ENCODE measurements at places on chromosomes 2 and 18. TPM values are rescaled to one million over a fixed set of nuclear protein-coding genes. Genes with fewer than 3 reads are reported as not detected.

GRCh38 chr2:149904352-149905175 lies 317.0 kb upstream of the MMADHC start:
- H3K4me3 ChIP-seq, result no peak overlapping the region
- H3K4me1 ChIP-seq, result peaks cover 3% of the 10 kb centered on the region
- no peaks in the 10 kb centered on the region for H3K27me3 ChIP-seq

The PAIP2B gene
- 16.8 TPM for total RNA-seq

The PARD3B gene
- total RNA-seq, result 4.3 TPM

DNA sequence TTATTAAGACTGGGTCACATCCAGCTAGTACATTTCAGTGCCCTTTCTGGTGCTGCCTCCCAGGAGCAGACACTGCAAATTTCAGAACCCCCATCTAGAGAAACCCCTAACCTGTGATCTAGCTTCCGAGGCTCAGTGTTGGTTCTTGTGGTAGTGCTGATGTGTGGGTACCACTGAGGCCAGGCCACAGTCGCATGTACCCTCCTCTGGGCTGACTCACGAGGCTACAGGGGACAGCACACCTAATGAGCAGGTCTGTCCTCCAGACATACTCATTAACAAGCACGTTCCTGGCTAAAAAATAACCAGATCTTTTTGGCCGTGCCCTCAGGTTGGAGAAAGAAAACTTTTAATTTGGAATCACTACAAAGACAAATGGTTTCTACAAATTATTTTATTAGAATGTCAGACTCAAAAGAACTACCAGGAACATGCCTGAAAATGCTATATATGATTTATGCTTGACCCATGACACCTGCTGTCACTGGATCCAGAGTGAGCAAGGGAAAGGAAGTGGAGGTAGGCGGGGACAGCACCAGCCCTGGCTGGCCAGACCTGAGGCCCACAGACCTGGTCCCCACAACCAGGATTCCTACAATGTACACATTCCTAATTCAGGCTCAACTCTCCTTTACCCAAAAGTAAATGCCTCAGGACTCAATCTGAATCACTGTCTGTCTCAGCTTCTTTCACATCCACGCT lies 8.5 kb downstream of the CIAO1 start:
- no peaks in the 10 kb centered on the region for H3K4me1 ChIP-seq
- H3K27me3 ChIP-seq, result no peaks in the 10 kb centered on the region
- H3K4me3 ChIP-seq, result no peak overlapping the region

DNA sequence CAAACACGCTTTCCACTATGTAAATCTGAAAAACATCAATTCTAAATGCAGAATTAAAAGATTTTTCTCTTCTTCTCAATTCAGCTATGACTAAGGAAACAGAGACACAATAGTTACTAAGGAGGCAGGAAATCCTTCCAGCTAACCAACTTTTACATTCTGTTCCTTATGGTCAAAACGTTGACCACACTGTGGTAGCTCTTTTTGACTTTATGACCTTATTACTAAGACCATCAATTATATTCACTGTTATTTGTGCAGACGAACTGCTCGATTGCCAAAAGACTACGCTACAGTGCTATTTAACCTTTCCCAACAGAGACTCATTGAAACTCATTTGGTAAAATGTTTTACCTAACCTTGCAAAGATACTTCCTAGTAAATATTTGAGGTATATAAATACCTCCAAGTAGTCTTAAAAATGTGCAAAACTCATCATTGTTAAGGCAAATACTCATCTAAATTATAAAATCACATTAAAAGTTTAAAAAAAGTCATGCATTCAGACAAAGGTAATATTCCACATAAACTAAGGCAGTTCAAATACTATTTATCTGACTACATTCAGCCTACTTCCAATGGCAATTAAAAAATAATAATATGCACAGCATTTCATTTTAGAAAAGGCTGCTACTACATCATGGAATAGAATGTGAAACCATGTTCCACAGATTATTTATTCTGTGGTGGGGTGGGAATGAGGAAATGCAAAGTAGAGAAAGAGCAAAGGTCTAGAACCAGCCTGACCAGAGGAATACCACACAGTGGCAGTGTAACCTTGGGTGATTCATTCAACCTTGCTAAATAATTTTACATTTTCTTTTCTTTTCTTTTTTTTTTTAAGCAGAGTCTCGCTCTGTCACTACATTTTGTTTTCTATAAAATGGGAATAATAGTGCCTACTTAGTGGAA lies 139.9 kb downstream of the THADA start:
- H3K4me3 ChIP-seq, result no peak overlapping the region
- no peaks in the 10 kb centered on the region for H3K36me3 ChIP-seq
- no peak for DNase-seq
- no peaks in the 10 kb centered on the region for H3K27me3 ChIP-seq
- H3K27ac ChIP-seq, result no peak overlapping the region
- H3K4me1 ChIP-seq, result no peaks in the 10 kb centered on the region

DNA sequence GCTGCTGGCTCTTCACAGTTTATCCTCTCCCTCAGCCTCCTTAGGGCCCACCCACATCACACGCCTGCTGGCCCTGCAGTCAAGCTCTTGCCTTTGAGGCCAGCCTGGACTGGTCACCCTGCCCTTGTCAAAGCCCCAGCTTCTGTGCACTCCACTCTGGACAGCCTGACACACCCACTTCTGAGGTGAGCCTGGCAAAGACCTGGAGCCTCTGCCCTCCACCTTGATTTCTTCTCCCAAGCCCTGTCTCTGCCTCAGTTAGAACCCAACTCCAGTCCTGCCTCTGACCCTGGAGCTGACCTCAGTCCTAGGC lies 37.0 kb upstream of the TAF1B start:
- no peaks in the 10 kb centered on the region for H3K27me3 ChIP-seq
- H3K36me3 ChIP-seq, result no peaks in the 10 kb centered on the region
- no peak for DNase-seq
- H3K4me1 ChIP-seq, result no peaks in the 10 kb centered on the region
- no peak overlapping the region for H3K27ac ChIP-seq
- no peak overlapping the region for H3K4me3 ChIP-seq

DNA sequence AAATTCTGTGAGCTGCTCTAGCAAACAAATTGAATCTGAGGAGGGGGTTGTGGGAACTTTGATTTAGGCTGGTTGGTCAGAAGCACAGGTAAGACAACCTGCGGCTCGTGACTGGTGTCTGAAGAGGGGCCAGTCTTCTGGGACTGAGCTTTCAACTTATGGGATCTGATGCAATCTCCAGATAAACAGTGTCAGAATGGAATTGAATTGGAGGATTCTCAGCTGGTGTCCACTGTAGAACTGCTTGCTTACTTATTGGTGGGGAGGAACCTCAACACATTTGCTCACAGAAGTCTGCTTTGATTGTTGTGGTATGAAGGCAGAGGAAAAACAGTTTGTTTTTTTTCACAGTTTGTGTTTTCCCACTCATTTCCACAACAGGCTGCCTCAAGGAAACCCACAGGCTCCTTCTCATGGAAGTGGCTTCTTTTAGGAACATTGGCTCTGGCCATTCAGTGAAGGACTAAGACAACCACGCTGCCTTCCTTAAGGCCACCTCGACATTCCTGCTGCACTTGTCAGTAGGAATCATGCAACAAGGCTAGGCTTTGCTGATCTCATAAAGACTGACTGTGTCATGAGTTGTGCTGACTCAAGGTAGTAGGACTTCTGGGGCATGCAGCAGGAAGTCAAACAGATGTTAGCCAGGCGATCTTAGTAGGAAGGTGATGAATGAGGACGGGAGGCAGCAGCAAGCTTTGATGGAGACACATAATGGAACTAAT lies 104.7 kb downstream of the TSN start:
- H3K4me1 ChIP-seq, result no peaks in the 10 kb centered on the region
- H3K27ac ChIP-seq, result no peak overlapping the region
- no peak overlapping the region for H3K4me3 ChIP-seq
- H3K27me3 ChIP-seq, result no peaks in the 10 kb centered on the region

DNA sequence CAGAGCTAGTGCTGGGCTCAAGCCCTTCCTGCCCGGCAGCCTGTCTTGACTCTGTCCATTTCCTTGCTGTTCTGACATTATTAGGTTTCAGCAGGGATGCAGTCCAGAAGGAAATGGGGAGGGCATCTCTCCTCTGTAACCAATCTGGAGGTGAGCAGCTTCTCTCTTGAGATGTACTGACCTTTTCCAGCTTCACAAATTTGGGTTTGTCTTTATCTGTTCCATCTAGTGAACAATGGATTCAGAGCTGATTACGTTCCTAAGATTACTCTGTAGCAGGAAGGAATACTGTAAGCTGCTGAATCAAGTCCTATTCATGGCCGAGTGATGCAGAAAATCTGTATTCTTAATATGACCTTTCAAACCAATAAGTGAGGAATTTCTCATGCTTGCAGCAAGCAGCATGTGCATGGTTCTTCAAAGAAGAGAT lies 11.0 kb downstream of the PLA2R1 start:
- DNase-seq, result no peak
- peaks cover 2% of the 10 kb centered on the region for H3K4me1 ChIP-seq
- H3K4me3 ChIP-seq, result no peak overlapping the region
- H3K36me3 ChIP-seq, result no peaks in the 10 kb centered on the region

DNA sequence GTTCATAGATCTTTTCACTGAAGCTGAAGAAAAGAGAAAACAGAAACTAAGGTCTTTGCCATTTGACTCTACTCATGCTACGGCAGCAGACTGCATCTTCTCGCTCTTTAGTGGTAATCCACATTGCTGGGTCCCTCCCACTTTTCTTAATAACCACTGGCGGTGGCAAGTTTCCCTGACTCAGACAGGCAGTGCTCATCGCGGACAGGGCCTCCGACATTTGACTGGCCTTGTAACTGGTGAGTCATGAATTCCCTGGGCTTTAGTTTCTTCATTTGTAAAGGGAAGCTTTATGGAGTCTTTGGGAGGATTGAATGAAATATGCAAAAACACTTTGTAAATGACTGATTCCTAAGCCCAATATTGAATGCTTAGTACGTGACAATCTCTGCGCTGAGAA lies 238.2 kb upstream of the RBBP8 start:
- H3K4me3 ChIP-seq, result no peak overlapping the region
- H3K36me3 ChIP-seq, result no peaks in the 10 kb centered on the region
- peak; percentile 61 for DNase-seq

Data from H9 (cell line).